ENCODE measurements at places on chromosomes 7 and 10.

GRCh38 chr7:35968140-35968940 is 167.5 kb downstream of the SEPTIN7 start:
- DNase-seq: no peak

DNA sequence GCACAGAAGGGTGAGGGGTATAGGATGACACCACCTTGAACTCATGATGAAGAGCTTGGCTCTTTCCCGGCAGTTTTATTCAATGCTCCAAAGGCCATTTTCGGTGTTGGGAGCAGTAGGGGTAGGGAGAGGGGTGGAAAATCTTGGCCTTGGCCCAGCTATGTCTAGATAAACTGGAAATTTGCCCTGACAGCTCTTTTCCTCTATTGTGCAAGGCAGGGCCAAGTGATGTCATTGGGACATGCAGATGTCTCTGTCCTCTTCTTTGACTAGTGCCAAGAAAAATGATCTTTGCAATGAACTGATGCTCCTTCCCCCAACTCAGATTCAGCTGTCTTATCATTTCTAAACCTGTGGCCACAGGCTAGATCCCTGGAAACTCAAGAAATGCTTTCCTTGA is 27.7 kb upstream of the PRKCQ start:
- no peak for DNase-seq

- DNase-seq: no peak
Measured at GRCh38 chr10:11177381-11177780, 159.7 kb downstream of the CELF2 start.

DNA sequence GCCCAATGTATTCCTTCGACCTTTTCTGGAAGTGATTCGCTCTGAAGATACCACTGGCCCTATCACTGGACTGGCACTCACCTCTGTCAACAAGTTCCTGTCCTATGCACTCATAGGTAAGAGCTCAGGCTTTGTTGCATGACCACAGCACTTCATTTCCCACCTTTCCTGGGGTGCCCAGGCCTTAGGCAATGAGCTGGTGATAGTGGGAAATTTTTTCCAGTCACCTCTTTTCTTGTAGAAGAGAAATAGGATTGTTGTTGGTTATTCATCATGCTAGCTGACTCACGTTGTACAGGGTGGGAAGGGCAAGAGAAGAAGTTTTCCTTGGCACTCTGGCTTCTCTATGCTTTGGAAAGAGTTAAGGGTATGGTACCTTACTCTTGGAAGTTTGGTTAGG is 51.4 kb upstream of the NFKB2 start:
- DNase-seq: peak; percentile 41

GRCh38 chr10:121188005-121188404 is 336.8 kb downstream of the WDR11 start:
- no peak for DNase-seq

DNA sequence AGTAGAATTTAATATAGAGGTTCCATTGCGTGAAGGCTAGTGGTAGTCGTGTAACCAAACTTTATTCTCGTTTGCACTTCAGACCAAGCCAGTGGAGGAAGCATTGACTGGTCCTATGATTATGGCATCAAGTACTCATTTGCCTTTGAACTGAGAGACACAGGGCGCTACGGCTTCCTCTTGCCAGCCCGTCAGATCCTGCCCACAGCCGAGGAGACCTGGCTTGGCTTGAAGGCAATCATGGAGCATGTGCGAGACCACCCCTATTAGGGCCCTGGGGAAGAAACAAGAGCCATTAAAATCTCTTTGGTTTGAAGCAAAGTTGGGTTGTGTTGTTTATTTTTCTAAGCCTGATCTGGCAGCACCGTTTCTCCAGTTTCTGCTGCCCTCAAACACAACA is 3.5 kb upstream of the CPA4 start:
- DNase-seq: no peak

- DNase-seq: no peak
Measured at GRCh38 chr10:61721431-61721830, 58.7 kb downstream of the CABCOCO1 start.

- no peak for DNase-seq
Measured at GRCh38 chr7:9709216-9709615, 1264.5 kb upstream of the PHF14 start.

DNA sequence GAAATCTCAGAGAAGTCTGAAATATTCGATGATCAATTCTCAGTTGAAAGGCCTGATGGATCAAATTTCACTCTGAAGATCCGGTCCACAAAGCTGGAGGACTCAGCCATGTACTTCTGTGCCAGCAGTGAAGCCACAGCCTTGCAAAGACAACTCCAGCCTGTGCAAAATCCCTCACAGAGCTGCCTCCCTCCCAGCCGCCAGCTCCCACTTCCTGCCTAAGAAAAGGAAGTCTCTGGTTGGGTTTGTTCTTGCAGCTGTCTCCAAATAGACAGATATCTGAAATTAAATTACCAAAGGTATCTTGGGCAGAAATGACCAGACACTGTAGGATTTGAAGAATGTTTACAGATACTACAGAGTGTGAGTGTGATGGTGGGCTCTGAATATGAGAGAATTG is 43.4 kb upstream of the PRSS58 start:
- no peak for DNase-seq

- DNase-seq: peak; percentile 71
Measured at GRCh38 chr10:88793712-88794299, 8.7 kb upstream of the LIPM start.

DNA sequence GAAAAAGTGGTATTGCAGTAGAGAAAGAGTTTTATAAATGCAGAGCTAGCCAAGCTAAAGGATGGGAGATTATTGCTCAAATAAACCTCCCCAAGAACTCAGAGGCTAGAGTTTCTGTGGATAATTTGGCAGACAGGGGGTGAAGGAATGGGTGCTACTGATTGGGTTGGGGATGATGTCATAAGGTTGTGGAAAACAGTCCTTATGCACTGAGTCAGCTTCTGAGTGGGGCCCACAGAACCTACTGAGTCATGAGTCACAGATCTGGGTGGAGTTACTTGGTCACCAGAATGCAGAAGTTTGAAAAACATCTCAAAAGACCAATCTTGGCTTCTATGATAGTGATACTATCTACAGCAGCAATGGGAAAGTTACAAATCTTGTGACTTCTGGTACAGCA is 1146.7 kb downstream of the TYW1 start:
- no peak for DNase-seq

- no peak for DNase-seq
Measured at GRCh38 chr10:63052083-63052482, 81.0 kb upstream of the NRBF2 start.

DNA sequence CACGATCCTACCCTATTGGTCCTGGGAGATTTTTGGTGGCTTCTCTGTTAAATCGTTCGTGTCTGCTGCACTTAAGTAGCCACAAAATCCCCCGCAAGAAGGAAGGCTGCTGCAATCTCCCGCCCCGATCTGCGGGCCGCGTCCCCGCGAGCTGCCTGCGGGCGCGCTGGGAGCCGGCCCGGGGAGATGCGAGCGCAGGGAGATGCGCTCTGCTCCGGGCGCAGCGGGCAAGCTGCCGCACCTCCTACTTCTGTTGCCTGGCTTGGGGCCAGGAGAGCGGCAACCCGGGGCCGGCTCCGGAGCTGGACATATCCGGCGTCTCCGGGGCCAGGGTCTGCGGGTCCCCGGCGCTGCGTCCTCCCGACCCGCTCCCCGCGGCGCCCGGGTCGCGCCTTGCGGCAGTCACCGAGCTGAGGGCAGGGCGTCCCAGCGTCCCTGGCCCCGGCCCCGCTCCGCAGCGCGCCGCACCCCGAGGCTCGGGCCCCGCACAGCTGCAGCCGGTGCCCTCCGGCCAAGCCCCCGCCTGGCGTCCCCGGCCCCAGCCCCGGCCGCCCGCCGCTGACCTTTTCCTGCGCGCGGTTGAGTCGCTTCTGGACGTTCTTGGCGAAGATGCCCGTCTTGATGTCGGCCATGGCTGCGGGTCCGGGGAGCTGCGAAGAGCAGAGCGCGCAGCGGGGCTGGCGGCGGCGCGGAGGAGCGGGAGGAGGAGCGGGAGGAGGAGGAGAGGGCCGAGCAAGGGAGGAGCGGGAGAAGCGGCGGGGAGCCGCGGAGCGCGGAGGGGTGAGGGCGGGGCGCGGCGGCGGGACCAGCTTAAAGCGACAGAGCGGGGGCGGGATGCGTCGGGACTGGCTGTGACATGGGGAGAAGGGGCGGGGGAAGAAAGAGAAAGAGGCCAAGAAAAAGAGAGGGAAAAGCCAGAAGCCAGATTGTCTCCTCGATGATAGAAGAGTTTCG is at the start of gene AMPH:
AMPH (minus strand) TSS at position 654 of the 954 bp plus-strand sequence; CDS start at position 632, 22 bp downstream.
- DNase-seq: peak; percentile 49

- DNase-seq: no peak
Measured at GRCh38 chr10:29850371-29850770, 209.0 kb downstream of the JCAD start.
